H4 (cell line): ENCODE measurements at places on chromosomes 1 and 21.

DNA sequence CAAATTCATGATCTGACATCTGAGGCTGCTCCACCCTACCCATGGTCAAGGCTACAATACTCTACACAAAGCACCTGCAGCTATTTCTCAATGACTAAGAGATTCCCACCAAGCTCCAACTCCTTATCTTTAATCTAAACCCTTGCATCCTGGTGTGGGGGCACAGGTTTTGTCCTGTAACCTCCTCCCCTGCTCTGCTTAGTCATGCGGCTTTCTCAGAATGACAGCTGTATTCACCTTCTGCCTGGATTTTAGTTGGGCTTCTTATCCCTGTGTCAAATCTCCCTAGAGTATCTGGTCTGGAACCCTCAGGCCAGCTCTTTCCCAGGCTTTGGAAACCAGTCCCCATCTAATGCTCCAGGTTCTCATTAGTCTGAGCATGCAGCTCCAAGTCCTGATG lies 159.0 kb downstream of the BARHL2 start:
- DNase-seq, result no peak

GRCh38 chr1:39522661-39523567 lies 31.5 kb downstream of the BMP8A start:
- no peak for DNase-seq

- peak; percentile 91 for DNase-seq
Observed at GRCh38 chr1:147167365-147167764, 4.9 kb downstream of the PRKAB2 start.

GRCh38 chr21:27134516-27134915 lies 167.6 kb upstream of the ADAMTS5 start:
- no peak for DNase-seq

GRCh38 chr1:19442154-19443096 lies 42.9 kb downstream of the CAPZB start:
- DNase-seq, result no peak

- DNase-seq, result no peak
Observed at GRCh38 chr21:33251119-33251518, 15.0 kb upstream of the IL10RB start.

- DNase-seq, result no peak
Observed at GRCh38 chr1:21337010-21337437, 46.8 kb upstream of the ECE1 start.

GRCh38 chr1:22804406-22804805 lies 93.8 kb downstream of the EPHB2 start:
- no peak for DNase-seq

GRCh38 chr1:31564606-31564989 lies 11.7 kb upstream of the TINAGL1 start:
- DNase-seq, result no peak

DNA sequence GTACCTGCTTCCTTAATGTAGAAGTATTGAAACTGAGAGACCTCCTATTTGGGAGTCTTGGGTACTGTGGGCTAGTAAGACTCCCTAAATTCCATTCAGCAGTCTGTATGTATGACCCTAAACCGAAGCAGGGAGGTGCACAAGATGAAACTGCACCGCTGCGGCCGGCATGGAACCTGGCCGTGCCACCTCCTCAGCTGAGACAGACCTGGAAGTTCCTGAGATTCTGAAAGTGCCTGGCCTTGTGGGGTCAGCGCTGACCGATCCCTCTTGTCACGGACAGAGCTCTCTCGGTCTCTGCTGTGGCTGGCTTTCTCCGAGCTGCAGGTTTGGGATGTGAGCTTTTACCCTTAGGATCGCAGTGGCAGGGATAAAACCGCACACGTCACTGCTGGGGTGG lies 27.0 kb downstream of the PCNT start:
- DNase-seq, result no peak

DNA sequence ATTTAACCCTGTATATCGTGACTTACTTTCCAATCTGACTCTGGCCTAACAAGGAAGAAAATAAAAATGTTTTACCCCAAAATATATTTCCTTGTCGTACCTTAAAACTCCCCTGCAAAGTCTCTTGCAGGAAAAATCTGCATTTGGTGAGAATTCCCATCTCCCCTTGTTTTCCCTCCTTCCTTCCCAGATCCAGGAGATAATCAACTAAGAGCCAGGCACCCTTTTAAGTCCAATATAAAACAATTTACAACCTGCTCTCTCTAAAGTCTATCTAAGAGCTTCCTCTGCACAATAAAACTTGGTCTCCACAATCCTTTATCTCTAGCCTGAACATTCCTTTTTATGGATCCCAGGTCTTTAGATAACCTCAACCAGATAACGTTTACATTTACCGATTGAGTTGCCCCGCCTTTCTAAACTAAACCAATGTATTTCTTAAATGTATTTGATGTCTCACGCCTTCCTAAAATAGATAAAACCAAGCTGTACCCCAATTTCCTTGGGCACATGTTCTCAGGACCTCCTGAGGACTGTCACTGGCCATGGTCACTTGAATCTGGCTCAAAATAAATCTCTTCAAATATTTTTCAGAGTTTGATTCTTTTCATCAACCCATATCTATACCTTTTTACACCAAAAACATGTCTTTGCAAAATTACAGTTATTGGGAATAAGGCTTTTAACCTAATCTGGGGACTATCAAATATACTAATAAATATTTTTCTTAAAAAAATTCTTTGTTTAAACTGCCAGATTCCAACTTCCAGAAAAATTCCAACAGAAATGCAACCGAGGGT lies 993 bp downstream of the DDX59 start:
- no peak for DNase-seq

DNA sequence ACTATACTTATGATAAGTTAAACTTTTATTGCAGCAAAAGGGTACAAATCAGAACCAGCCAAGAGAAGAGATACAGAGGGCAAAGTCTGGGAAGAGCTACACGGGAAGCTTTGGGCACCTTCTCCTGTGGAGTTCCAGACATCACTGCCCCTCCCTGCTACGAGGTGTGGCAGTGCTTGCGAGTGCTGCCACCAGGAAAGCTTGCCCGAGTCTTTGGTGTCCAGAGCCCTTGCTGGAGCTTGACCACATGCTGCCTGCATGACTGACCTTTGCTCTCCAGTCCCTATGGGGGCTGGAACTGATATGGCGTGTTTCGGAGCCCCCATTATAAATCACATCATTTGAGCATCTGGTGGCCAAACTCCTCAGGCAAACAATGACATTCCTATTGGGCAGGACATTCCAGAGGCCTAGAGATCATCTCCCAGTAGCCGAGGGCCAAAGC lies 23.4 kb downstream of the PLEKHO1 start:
- DNase-seq, result no peak

DNA sequence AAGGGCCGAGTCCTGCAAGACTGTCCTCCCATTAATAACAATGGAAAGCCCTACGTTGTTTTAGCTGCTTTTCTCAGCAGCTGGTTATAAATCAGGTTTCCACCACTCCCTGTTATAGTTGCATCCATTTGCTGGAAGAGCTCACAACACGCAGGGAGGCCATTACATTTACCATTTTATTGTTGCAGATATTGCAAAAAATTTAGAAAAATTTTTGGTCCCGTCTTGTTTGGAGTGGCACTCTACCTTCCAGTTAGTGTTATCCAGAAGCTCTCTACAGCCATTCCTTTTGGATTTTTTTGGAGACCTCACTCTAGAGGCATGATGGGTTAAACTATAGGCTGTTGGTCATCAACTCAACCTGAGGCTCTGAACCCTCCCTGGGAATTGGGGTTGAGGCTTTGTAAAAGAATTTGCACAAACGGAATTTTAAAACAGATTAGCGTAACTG lies 1532.1 kb upstream of the TPTE start:
- DNase-seq, result no peak

DNA sequence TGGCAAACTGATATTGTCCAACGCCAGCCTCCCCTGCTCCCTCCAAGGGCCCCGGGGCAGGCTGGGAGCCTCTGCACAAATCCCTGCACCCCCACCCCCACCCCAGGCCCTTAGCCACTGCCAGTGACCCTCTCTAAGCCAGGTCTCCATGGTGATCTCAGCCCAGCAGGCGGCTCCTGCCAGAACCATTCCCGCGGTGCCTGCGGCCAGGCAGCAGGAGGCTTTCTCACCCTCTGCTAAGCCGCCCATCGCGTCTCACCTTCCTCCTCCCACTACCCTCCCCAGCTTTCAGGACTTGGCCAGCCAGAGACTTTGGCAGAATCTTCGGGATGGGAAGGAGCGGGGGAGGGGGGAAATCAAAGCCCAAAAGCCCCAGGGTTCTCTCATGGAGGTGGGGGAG lies 46.8 kb upstream of the WASF2 start:
- peak; percentile 91 for DNase-seq

- no peak for DNase-seq
Observed at GRCh38 chr1:47551971-47552528, 114.2 kb downstream of the FOXD2 start.

DNA sequence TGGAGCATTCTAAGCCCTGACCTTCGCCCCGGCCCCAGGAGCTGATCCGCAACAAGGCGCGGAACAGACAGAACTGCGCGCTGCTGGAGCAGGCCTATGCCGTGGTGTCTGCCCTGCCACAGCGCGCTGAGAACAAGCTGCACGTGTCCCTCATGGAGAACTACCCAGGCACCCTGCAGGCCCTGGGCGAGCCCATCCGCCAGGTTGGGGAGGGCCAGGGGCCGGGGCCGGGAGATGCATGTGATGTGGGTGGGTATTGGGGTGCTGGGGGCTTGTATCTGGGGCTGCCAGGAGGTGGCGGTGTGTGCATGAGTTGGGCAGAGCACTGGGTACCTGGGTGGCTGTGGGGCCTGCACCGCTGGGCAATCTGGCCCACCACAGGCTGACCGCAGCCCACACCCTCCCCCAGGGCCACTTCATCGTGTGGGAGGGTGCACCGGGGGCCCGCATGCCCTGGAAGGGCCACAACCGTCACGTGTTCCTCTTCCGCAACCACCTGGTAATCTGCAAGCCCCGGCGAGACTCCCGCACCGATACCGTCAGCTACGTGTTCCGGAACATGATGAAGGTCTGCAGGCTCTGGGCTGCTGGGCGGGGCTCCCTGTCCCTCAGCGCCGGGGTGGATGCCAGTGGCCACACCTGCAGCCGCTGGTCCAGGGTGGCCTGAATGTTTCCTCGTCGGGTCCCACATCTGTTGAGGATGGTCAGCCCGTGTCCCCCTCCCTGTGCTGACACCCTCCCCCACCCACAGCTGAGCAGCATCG lies 65.8 kb downstream of the TRIM11 start:
- no peak for DNase-seq

- no peak for DNase-seq
Observed at GRCh38 chr21:36337099-36337509, 17.1 kb downstream of the MORC3 start.

GRCh38 chr21:23026878-23027277 lies 2028.7 kb downstream of the NCAM2 start:
- no peak for DNase-seq

DNA sequence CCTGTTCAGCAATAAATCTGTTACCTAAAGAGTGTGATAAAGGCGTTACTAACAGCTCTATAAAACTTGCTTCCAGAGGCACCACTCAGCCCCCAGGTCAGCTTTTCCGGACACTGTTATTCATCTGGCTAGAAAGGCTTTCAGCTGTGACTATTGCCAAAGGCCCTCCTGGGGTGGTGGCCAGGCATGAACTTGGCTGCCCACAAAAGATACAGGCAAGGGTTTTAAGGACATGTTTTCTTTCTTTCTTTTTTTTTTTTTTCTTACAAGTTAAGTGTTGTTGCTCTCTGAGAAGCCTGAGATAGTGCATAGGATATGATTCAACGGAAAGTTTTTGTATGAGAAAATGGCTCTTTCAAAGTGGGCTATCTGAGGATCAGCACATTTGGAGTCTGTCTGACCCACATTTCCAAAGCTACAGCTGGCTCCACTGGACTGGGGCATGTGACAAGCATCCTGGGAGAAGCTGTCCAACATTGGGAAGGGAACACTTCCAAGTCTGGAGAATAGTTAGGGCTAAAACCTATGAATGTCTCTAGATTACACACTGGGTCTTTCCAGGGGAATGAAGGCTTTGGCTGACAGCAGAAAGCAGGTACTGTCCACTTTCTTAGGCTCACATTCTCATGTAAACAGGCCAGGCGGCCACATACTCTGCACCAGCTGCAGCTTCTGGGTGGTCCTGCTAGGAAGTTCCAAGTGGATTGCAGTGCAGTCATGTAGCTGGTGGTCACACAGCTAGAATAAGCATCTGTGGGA lies 639.7 kb downstream of the LMO4 start:
- peak; percentile 6 for DNase-seq

DNA sequence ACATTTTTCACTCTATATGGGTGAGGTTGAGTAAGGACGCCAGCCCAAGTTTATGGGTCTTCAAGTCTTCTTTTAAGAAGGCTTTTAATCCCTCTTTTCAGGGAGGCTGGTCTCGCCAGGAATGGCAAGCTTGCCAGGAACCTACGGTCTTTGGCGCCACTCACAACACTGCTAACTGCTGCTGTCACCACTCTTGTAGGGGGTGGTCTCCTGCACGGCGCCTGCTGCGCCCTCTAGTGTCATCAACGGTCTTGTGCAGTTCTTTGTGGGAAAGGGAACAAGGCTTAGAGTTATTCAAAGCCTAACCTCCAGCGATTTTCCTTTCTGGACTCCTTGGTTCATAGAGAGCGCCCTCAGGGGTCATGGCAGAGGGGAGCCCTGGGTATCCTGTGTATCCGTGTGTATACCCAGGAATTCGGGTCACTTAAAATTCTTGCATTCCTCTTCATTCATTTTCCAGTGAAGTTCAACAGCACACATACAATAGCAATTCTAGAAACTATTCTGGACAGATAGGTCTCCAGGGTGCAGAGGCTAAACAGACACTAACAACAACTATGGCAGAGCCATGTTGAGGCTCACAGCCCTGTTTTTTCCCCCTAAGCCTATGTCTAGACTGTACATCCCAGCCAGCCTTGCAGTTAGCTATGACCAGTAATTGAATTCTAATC lies 392.8 kb upstream of the CAMK1G start:
- peak; percentile 64 for DNase-seq

GRCh38 chr21:22474403-22474802 lies 1476.2 kb downstream of the NCAM2 start:
- no peak for DNase-seq

DNA sequence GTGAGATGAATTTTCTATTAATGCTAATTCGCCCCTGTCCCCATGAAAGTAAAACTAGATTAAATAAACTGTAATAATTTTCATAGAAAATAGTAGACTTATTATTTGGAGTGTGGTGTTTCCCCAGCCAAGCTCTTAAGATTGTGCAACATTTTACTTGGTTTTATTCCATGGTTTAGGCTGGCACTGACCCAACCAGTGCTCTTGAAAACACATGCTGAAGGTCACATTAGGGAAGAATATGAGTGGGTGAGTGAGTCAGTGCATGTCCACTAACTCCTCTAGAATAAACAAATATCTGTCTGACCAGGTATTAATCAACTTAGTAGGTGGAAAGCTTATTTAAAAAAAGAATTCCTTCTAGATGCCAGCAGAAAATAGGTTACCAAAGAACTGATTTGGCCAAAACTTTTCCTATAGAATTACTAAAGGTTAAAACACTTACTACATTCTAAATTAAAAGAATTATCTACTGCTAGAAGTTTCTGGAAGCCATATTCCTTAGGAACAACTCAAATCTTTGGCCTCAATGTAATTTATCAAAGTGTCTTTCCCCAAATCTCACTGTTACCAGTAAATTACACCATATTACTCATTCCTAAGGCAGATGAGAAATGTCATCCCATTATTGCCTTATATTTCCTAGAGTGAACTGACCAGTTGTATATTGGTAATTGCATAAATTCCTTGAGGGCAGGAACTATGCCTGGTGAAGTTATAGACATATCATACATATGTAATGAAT lies 89.7 kb upstream of the RGS1 start:
- peak; percentile 84 for DNase-seq

- DNase-seq, result peak; percentile 67
Observed at GRCh38 chr21:41133874-41134522, 34.0 kb upstream of the BACE2 start.

GRCh38 chr1:231515748-231516147 lies 12.7 kb upstream of the TSNAX start:
- DNase-seq, result no peak
